ENCODE measurements at places on chromosomes 1 and 21.

GRCh38 chr1:26257222-26257621 lies 22.7 kb upstream of the SH3BGRL3 start:
- no peak for DNase-seq

DNA sequence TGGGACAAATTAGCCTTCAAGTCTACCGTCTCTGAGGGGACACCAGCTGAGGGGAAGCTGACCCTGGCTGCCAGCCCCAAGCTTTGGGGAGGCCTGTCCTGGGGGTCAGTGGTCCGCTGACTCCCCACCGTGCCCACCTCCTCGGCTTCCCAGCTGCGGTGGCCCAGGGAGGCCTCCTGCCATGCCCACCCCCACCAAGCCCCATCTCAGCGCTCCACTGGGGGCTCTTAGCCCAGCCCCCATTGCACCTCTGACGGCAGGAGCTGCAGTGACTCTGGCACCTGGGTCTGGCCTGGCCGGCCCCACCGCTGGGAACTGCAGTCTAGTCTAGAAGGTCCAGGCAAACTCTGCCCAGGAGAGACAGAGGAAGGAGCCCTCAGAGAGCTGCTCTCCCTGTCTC lies 30.2 kb upstream of the SIM2 start:
- DNase-seq, result no peak

DNA sequence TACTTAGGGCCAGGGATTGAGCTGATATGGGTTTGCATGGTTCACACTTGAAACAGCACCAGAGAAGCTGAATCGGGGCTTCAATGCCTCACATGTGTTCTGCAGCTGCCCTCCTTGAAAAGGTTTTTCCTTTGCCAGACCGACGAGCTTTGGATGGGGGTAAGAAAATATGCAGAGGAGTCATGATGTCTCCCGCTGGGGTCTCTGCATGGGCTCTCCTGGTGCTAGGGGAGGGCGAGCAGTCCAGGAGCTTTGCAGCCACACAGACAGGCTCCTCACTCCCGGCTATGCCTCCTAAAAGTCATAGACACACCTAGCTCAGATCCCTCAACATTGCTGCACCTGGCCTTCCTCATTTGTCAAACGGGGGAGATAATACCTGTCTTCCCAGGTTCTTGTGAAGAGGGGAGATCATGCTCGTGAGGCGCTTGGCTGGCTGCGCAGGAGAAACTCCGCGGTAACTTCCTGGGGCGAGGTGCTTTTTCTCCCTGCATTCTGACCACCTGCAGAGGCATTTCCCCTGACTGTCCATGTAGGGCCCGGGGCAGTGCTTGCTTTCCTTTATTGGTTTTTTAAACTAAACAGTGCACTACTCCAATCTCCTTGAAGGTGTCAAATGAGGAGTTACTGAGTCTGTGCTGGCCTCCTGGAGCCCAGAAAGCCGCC lies 112.4 kb downstream of the PLXNA2 start:
- no peak for DNase-seq

DNA sequence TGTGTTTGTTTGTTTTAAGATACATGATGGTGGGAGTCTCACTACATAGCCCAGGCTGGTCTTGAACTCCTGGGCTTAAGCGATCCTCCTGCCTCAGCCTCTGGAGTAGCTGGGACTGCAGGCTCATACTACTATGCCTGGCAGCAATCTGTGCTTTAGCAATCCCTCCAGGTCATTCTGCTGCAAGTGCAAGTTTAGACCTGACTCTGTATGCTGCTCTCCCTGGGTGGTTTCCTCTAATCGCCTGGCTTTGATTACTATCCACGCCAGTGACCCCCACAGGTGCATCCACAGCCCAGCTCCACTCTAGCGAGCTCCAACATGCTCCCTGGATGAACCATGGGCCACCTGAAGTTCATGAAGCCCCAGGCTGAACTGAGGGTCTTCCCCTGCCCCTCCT lies 15.5 kb upstream of the PABPC4 start:
- no peak for DNase-seq

DNA sequence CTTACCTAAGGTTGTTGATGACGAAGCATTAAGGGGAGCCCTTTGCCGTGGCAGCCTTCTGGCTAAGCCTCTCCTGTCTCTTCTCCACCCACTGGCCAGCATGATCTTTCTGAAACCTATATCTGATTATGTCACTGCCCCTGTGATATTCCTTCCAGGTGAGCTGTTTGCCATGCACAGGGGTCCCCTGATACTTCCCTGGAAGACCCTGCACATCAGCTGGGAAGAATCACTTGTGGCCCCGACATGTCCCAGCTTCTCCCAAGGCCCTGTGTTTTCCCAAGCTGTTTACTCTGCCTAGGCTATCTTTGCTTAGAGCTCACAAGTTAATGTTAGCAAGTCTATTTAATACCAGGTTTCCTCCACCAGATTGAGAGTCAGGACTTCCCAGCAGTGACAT lies 12.3 kb downstream of the RD3 start:
- no peak for DNase-seq

- DNase-seq, result no peak
Observed at GRCh38 chr1:110291241-110292030, 47.7 kb upstream of the RBM15 start.

DNA sequence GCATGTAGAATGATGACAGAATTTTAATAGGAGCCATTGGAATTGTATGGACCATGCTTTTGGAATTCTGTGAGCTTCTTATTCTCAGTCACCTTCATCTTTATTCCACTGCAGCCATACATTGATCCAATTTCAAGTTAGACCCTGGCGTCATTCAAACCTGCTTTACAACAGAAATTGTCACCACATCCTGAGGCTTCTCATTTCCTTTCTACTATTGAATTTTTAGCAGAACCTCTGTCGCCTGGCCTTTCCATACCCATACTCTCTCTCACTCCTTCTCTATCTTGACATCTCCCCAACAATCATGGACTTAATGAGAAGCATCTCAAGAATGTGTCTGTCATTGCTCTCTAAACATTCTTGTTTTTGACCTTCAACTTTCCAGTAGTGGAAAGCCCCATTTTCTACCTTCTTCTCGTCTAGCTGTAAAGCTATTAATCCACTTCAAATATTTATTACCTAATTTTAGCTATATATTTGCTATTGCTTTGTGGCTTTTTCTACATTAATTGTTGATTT lies 74.1 kb downstream of the CRB1 start:
- DNase-seq, result no peak
